C1 segment of cervical spinal cord (tissue), 14 donors: ENCODE measurements at places on chromosomes 12 and 14.

- no peak for DNase-seq
Observed at GRCh38 chr14:85409481-85410210, 120.3 kb upstream of the FLRT2 start.

DNA sequence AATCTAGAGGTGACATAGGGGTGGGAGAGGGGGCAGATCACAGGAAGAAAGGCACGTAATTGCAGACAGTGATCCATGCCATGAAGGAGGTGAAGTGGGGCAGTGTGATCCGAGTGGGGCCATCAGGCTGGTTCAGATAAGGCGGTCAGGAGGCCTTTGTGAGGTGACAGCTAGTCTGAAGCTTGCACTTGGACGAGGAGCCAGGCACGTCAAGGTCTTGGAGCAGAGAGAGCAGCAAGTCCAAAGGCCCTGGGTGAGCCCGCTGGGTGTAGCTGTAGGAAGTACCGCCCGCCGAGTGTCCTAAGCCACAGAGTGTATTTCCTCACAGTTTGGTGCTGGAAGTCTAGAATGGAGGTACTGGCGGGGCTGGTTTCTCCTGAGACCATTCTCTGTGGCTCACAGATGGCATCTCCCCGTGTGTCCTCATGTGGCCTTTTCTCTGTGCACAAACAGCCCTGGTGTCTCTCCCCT is 23.6 kb downstream of the RHOF start:
- no peak for DNase-seq

DNA sequence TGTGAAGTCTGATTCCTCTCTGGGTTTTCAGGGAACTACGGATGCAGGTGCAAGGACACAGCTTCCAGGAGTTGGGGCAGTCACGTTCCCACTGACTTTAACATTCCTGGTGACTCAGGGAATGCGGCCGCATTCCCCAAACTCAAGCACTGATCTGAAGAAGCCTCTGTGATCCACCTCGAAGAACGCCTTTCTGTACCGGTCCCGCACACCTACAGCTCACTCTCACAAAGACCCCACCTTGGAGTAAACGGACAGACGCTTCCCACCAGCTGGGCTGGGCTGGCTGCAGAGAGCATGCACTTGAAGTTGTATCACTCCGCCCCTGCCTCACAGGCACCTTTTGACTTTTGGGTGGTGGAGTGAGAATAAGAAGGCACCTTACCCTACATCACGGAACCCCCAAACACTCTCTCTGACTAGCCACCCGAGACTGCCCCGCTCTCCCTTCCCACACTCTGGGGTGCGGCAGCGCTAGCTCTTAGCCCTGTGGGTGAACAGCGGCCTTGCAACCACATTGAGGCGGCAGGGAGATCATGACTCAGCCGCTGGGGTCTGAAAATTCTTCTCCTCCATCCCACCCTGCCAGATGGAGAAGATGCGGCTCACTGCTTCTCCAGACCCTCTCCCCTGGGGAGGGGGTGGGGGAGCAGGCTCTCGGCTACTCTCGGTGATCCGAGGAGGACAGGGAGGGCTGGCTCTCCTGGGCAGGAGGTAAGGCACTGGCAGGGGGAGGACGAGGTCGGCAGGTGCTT is 23.7 kb upstream of the HDAC7 start:
- no peak for DNase-seq

GRCh38 chr12:12334367-12335040 is 15.5 kb downstream of the MANSC1 start:
- DNase-seq = peak; percentile 8

DNA sequence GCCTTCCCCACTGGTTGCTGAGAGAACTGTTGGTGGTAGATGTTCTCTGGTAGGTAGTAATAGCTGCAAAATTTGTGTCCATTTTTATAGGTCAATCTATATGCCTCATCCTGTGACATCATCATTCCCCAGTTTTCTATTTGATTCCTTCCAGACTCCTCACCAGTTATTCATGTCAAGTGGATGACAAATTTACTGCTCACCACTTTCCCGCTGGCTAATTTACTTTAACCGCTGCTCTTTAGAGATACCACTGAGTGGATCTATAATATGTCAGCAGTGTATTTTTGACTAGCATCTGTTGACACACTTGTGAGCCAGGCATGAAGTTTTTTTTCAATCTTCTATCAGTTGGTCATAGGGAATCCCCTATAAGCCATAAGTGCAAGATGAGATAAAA is 24.6 kb downstream of the GPR65 start:
- DNase-seq = no peak

DNA sequence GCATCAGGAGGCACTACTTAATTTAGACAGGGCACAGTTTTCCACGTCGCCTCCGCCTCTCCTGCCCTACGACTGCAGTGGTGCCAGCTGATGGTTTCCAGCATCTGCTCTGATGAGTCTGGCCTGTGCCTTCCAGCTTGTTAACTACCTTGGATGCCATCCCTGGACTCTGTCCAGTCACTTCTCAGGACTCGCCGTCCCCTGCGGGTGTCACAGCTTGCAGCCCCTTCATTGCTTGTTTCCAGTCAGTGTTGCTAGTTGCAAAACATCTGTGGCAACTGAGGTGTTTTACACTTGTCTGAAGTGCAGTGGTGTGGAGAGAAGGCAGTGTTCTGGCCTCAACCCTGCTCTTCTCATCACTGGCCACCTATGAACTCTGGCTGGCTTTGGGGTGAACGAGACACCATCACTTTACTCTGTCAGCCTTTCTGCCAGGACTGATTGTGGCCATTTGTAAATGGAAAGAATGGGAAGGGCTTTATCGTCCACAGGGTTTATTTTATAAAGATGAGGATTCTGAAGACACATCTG is 8.3 kb downstream of the ADGRD1 start:
- DNase-seq = no peak
